ENCODE measurements at places on chromosomes 5 and 9.

DNA sequence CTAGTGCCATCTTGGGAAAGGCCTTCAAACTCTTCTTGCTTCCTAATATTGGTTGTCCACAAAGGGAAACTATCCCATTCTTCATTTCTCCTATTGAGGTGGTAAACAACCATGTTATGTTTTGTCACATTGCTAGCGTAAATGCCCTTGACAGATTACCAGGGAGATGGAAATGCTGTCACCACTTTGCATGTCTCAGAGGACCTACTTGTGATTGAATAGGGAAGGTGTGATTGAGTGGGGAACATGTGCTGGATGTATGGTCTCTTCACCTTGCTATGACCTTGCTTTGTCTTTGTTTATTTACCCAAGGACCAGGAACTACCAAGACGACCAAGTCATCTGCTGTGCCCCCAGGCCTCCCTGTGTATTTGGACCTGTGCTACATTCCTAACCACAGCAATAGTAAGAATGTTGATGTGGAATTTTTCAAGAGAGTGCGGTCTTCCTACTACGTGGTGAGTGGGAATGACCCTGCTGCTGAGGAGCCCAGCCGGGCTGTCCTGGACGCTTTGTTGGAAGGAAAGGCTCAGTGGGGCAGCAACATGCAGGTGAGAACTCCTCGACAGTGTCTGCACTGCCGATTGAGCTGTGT lies 96.1 kb downstream of the MAP1B start:
- DNase-seq: no peak

DNA sequence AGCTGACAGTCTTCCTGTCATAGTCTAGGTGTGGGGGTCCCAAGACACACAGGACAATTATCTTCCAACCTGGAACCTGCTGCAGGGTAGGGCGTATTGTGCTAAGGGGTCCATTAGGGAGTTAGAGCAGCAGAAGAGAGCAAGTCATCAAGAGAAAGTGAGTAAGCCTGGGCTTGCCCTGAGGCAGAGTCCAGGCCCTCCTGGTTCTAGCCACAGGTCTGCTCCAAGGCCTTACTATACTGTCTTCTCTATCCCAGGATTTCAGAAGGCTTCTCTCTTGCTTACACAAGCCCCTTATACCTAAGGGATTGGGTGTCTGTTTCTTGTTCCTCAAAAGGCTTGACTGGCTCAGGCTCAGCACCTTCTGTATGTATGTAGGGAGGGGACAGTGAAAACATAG lies 7.7 kb downstream of the P4HA2 start:
- no peak for DNase-seq

- no peak for DNase-seq
Measured at GRCh38 chr9:135268981-135269380, 181.5 kb downstream of the OLFM1 start.

GRCh38 chr5:21910731-21911130 lies 942.4 kb downstream of the CDH12 start:
- no peak for DNase-seq

DNA sequence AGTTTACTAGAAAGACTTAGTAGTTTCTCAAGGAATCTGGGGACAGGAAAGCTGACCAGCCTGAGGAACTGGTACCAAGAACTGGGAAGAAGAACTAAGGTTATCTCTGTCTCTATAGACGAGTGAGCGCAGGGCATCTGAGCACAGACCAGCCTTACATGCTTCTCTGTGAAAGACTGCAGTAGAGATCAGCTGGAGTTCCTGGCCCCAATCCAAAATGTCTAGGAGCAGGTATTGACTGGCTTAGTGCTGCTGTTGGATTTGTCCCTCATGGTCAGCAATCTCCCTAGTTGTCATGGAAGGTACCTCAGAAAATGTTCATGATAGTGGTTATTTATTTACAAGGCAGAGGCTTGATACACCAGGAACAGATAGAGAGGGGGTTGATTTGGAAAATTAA lies 13.3 kb downstream of the NUP214 start:
- DNase-seq: no peak

GRCh38 chr5:74093561-74093960 lies 467.6 kb downstream of the ARHGEF28 start:
- no peak for DNase-seq

DNA sequence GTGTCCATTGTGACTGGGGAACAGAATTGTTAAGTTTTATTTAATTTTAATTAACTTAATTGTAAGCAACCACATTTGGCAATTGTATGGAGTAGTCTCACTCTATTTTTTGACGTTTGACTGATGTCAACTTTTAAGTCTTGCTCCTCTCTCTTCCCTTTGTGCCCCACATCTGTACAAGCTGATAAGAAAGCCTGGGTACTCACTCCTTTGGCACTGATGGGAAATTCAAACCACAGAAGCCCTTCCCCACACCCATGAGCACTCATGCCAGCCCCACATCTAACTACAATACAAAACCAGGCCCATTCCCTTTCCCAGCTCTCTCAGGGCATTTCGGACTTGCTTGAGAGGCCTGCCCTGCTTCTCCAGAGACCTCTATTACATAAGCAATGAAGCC lies 451.5 kb upstream of the KIF2A start:
- no peak for DNase-seq

- DNase-seq: peak; percentile 58
Measured at GRCh38 chr9:129776938-129777768, 24.3 kb upstream of the PTGES start.

DNA sequence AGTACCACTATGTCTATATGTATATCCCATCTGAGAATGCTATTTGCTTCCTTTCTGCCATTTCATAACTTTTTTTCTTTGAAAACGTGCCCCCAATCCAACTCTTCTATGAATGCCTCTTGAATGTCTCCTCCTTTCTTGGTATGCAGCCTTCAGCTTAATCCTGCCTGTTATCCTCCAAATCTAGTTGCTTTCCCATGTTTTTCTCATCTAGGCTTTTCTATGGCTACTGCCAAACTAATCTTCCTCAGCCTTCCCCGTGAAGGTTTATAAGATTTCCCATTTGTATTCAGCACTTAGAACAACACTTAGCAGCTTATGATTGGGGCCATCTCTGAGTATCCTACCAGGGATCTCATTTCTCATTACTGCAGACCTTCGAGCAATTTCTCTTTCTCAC lies 2.5 kb downstream of the TGFBR1 start:
- DNase-seq: no peak

DNA sequence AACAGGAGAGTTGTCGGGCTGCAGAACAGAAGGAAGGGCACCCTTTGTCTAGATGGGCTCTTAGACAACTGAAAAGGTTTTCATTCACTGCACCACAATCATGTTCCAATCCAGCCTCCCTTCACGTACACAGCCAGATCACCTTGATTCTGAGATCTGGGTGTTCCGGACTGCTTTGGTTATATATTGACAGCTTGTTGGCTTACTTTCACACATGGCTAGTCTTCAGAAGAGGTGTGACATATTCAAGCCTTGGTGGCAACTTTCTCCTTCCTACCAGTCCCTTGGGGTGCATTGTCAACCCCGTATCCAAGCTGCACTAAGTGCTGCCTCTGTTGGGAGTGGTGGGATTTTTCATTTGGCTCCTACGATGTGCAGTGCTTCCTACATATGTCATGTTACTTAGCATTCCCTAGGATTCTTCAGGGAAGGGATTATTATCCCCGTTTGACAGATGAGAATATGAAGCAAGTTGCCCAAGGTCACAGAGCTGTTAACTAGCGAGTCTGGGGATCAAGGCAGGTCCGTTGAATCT lies 100.6 kb downstream of the LIFR start:
- no peak for DNase-seq

- no peak for DNase-seq
Measured at GRCh38 chr5:36396640-36397039, 94.9 kb upstream of the RANBP3L start.

GRCh38 chr5:131514316-131515283 lies 120.4 kb downstream of the RAPGEF6 start:
- DNase-seq: no peak

- DNase-seq: no peak
Measured at GRCh38 chr5:89399548-89399947, 516.6 kb upstream of the MEF2C start.

- no peak for DNase-seq
Measured at GRCh38 chr5:154995679-154996078, 17.9 kb upstream of the KIF4B start.

GRCh38 chr5:5318426-5319190 lies 103.9 kb upstream of the ICE1 start:
- DNase-seq: no peak

Measured in stimulated activated CD4-positive, alpha-beta T cell treated with anti-CD3 and anti-CD28 coated beads, Interleukin-12 subunit alpha, Interleukin-12 subunit beta, amount 100 ng/mL, for 48 hours (primary cell).